Right atrium auricular region (tissue), 2 donors: ENCODE measurements at places on chromosomes 6 and 20. TPM values are rescaled to one million over a fixed set of nuclear protein-coding genes. Genes with fewer than 3 reads are reported as not detected.

DNA sequence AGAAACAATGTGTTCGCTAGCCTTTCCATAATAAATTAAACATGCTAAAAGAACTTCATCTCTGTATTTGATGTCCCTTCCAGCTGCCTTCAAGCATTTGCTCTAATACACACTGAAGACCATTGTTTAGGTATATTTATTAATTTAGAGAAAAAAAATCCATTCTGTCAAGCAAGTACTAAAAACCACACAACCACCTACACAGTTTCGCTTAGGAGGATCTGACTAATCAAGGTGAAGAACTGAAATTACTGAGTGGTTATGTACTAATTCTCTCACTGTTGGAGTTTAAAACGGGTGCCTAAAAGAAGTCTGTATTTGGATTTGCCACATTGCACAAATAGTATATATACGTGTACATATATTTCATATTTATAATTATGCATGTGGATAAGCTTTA, 58.9 kb downstream of the GMDS start:
- no peak overlapping the region for H3K27ac ChIP-seq
- H3K4me1 ChIP-seq: no peaks in the 10 kb centered on the region
- no peaks in the 10 kb centered on the region for H3K27me3 ChIP-seq
- H3K36me3 ChIP-seq: no peaks in the 10 kb centered on the region
- no peak for DNase-seq
- H3K4me3 ChIP-seq: no peak overlapping the region

DNA sequence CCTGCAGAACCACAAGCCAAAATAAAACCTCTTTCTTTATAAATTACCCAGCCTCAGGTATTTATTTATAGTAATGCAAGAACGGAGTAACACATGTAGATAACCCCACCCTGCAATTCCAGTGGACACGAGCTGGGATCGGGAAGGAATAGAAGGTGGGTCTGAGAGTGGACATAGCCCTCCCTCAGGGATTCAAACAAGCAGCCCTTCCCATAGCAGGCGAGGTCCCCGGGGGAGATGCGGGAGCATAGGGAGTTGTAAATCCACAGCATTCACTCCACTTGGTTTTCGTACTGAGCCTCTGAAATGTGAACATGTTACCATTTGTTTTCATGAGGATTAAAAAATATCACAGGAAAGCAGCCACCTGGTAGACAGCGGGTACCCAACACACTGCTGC, 312.6 kb downstream of the CDH4 start:
- H3K27ac ChIP-seq: no peak overlapping the region
- no peaks in the 10 kb centered on the region for H3K27me3 ChIP-seq
- H3K36me3 ChIP-seq: no peaks in the 10 kb centered on the region
- no peaks in the 10 kb centered on the region for H3K4me1 ChIP-seq
- DNase-seq: no peak

DNA sequence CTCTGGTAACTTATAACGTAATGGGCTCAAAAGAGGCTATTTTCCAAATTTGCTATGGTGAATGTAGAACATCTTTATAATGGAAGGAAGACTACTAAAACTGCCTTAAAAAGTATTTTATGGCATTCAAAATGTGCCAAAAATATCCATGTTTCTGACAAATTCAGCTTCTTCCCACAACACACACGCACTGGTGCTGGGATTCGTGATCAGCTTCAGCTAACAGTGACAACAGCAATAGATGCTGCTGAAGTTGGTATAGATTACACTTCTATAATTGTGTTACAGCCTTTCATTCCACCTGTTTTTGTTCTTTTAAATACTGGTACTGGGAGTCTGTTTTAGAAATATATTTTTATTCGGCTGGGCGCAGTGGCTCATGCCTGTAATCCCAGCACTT, 19.0 kb downstream of the NUDT3 start:
- no peaks in the 10 kb centered on the region for H3K27me3 ChIP-seq
- H3K4me1 ChIP-seq: peaks cover 30% of the 10 kb centered on the region
- H3K36me3 ChIP-seq: no peaks in the 10 kb centered on the region
- H3K27ac ChIP-seq: no peak overlapping the region

DNA sequence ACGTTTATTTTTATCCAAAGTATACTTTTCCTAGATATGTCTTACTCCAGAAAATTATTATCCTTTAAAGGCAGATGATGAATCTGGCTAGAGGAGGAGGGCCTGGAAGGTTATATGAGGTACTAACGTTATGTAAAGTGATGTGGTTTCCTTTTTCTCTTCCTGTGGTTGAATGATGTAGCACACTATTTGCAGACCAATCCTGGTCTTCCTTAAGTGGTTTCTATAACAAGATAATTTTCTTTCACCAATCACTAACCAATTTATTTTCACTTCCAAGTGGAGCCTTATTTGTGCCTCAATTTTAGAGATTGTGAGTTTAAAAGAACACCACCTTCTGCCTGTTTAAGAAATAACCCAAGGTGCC, 154.6 kb upstream of the SOX4 start:
- no peaks in the 10 kb centered on the region for H3K4me1 ChIP-seq
- no peak overlapping the region for H3K27ac ChIP-seq
- no peaks in the 10 kb centered on the region for H3K36me3 ChIP-seq
- H3K4me3 ChIP-seq: no peak overlapping the region
- no peaks in the 10 kb centered on the region for H3K27me3 ChIP-seq
- DNase-seq: no peak

DNA sequence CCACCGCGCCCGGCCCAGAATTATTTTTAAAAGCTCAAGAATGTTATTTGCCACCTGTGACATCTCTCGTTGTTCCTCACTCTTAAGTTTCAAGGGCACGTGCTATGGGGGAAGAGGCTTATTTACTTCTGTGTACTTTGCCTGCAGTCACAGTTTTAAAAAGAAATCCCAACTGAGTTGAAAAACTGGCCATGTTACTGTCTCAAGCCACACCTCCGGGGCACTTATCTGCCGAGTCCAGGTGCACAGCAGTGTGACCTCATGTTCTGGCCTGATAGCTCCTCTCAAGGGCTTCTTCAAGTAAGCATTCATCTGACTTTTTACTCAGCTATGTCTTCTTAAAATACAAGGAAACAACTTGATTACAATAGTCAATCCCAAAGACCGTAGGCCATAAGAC, 34.5 kb downstream of the SHLD1 start:
- H3K36me3 ChIP-seq: peaks cover 4% of the 10 kb centered on the region
- DNase-seq: no peak
- H3K4me1 ChIP-seq: peaks cover 31% of the 10 kb centered on the region
- no peak overlapping the region for H3K27ac ChIP-seq
- no peaks in the 10 kb centered on the region for H3K27me3 ChIP-seq

DNA sequence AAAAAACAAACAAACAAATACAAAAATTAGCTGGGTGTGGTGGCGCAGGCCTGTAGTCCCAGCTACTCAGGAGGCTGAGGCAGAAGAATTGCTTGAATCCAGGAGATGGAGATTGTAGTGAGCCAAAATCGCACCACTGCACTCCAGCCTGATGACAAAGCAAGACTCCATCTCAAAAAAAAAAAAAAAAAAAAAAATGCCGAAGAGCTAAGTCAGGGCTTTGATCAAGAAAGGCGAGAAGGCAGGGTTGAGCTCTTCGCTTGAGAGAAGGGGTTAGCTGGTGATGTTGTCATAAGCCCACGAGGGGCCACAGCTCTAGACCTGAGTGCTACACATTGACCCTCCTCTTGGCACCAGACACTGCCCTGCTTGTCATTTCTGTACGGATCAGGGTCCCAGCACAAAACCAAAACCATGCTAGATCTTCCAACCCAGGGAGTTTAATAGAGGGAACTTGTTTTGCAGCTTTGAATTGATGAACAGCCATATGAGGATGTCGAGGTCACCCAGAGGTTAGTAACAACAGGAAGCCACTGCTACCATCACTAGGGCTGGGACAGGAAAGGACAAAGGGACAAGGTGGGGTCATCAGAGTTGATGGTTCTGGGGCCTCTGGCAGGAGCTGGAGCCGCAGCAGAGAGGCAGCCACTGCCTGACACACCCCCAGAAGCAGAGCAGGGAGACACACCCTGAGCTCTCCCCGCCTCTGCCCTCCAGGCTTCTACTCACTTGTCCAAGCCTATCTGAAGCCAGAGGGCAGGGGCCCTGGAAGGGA, 122.7 kb downstream of the SNX5 start:
- no peak overlapping the region for H3K4me3 ChIP-seq
- no peaks in the 10 kb centered on the region for H3K27me3 ChIP-seq
- no peak for DNase-seq
- H3K4me1 ChIP-seq: no peaks in the 10 kb centered on the region
- no peaks in the 10 kb centered on the region for H3K36me3 ChIP-seq

- H3K27ac ChIP-seq: no peak overlapping the region
- no peak overlapping the region for H3K4me3 ChIP-seq
- H3K36me3 ChIP-seq: no peaks in the 10 kb centered on the region
- DNase-seq: no peak
- no peaks in the 10 kb centered on the region for H3K27me3 ChIP-seq
These were observed 1.6 kb downstream of the TBC1D20 start for GRCh38 chr20:460707-461106.

- H3K27ac ChIP-seq: no peak overlapping the region
- no peak overlapping the region for H3K4me3 ChIP-seq
- DNase-seq: no peak
- H3K36me3 ChIP-seq: no peaks in the 10 kb centered on the region
- H3K27me3 ChIP-seq: no peaks in the 10 kb centered on the region
- no peaks in the 10 kb centered on the region for H3K4me1 ChIP-seq
These were observed 26.7 kb downstream of the OVOL2 start for GRCh38 chr20:18031050-18031449.

DNA sequence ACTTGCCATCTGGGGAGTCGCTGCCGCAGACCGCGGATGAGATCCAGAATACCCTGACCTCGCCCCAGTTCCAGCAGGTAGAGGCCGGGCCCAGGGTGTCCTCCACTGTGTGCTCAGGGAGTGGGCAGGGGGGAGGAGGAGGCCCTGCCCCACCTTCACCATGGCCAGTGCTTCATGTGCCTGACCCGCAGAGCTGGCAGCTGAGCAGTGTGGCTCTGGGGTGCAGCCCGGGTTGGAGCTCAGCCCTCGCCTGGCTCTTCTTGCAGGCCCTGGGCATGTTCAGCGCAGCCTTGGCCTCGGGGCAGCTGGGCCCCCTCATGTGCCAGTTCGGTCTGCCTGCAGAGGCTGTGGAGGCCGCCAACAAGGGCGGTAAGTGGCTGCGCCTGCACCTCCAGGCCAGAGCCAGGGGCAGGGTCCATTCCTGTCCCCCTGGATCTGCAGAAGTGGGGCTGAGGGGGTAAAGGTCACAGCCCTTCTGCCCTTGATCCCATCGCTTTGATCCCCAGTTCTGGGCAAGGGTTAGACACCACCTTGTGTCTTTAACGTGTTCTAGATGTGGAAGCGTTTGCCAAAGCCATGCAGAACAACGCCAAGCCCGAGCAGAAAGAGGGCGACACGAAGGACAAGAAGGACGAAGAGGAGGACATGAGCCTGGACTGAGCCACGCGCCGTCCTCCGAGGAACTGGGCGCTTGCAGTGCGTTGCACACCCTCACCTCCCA, 5.5 kb downstream of the ADRM1 start:
- DNase-seq: no peak
- H3K27me3 ChIP-seq: no peaks in the 10 kb centered on the region
- no peak overlapping the region for H3K27ac ChIP-seq
- no peak overlapping the region for H3K4me3 ChIP-seq
- H3K4me1 ChIP-seq: no peaks in the 10 kb centered on the region

The GABRR1 gene
- total RNA-seq: 0.24 TPM

The PXMP4 gene
- 9.8 TPM for total RNA-seq

The SPATA25 gene
- 1.4 TPM for total RNA-seq
